ENCODE measurements at places on chromosomes 2 and 18. TPM values are rescaled to one million over a fixed set of nuclear protein-coding genes. Genes with fewer than 3 reads are reported as not detected.

DNA sequence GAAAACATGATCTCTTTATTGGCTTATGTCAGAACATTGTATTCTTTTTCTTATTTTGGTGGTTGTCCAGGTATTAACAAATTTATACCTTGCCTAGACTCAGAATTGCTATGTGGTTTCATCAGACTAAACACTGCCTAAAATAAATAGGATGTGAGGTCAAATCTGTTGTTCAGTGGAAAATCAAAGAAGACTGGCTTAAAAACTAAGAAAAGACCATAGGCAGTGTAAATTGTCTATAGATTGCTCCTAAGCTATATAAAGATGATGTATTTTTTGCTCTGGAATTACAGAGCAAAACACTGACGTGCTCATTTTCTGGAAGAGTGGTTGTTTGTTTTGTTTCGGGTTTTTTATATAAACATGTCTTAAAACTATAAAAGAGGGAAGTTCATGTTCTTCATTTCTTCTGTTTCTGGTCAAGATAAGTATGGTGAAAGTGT, 266.0 kb downstream of the ALPK2 start:
- DNase-seq, result no peak
- no peaks in the 10 kb centered on the region for H3K27me3 ChIP-seq
- no peaks in the 10 kb centered on the region for H3K36me3 ChIP-seq
- H3K4me3 ChIP-seq, result no peak overlapping the region
- H3K4me1 ChIP-seq, result no peaks in the 10 kb centered on the region

- no peak overlapping the region for H3K4me3 ChIP-seq
- DNase-seq, result no peak
- H3K36me3 ChIP-seq, result no peaks in the 10 kb centered on the region
- H3K27ac ChIP-seq, result no peak overlapping the region
- peaks cover 11% of the 10 kb centered on the region for H3K4me1 ChIP-seq
These were observed 13.3 kb downstream of the PRKCE start for GRCh38 chr2:45664635-45665261.

DNA sequence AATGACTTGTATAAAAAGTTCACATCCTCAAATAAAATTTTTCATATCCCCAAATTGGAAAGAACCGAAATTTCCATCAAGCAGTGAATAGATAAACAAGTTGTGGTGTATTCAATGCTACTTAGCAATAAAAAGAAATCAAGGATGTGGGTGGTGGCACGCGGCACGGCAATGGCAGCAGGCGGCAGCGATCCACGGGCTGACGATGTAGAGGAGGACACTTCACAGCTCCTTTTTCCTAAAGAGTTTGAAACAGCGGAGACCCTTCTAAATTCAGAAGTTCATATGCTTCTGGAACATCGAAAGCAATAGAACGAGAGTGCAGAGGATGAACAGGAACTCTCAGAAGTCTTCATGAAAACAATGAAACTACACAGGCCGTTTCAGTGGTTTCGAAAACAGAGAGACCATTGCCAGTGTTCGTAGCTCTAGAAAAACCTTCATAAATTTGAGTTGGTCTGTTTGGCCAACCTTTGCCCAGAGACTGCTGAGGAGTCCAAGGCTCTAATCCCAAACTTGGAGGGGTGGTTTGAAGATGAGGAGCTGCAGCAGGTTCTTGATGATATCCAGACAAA, 9.8 kb upstream of the IL36A start:
- no peak overlapping the region for H3K4me3 ChIP-seq
- no peaks in the 10 kb centered on the region for H3K36me3 ChIP-seq
- no peaks in the 10 kb centered on the region for H3K27me3 ChIP-seq
- H3K27ac ChIP-seq, result no peak overlapping the region

DNA sequence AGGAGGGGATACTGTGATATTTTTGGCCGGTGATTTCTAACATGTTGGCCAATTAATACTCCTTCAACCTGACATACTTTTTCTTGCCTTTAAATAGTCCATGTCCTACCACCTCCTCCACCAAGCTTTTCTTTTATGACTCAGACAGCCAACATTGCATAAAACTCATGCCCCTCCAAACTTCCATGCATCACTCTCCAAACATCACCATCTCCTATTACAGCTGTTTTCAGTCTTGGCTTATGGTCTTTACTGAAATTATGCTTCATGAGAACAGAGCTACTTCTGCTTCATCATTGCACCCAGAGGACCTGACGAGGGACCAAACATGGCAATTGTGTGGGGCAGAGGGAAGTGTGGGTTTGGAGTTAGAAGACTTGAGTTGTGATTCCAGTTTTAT, 305.4 kb downstream of the LPIN1 start:
- H3K27me3 ChIP-seq, result no peaks in the 10 kb centered on the region
- no peak for DNase-seq
- no peak overlapping the region for H3K27ac ChIP-seq

CRYBA2 gene
- 0.56 TPM for total RNA-seq

DNA sequence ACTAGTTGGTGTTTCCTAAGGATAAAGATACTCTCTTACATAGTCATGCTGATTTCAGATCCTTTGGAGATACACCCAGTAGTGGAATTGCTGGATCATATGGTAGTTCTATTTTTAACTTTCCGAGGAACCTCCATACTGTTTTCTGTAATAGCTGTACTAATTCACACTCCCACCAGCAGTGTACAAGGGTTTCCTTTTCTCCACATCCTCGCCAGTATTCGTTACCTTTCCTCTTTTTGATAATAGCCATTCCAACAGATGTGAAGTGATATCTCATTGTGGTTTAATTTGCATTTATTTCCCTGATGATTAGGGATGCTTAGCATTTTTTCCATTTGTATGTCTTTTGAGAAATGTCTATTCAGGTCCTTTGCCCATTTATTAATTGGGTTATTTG, 34.0 kb downstream of the ACTR2 start:
- DNase-seq, result no peak
- no peak overlapping the region for H3K27ac ChIP-seq
- no peaks in the 10 kb centered on the region for H3K36me3 ChIP-seq
- H3K27me3 ChIP-seq, result no peaks in the 10 kb centered on the region
- no peak overlapping the region for H3K4me3 ChIP-seq

All from testis (tissue), 5 donors.